ENCODE measurements at places on chromosomes 6 and 20. TPM values are rescaled to one million over a fixed set of nuclear protein-coding genes. Genes with fewer than 3 reads are reported as not detected.
A peak's percentile ranks its signal among the peaks of the same experiment; 100 is the strongest.

GRCh38 chr6:53794137-53794719 lies 577 bp upstream of the LRRC1 start:
- peak; percentile 87 for DNase-seq

DNA sequence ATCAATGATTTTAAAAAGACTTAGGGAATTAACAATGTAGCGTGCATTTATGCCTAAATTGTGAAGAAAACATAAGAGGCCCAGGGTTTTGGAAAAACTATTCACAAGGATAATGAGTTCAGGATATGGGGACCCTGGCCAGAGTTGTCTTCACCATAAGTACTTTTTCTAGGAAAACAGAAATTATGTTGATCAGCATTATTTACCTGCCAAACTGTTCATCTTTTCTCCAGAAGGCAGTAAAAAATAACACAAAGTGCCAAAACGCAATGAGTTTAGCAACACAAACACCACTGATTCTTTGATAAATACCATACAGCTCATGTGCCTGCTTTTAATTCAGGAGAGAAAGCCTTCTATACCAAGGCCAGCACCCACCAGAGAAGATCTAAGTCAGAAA lies 43.1 kb downstream of the SNAP25 start:
- DNase-seq = no peak

The NFATC2 gene
- total RNA-seq = 4.3 TPM

DNA sequence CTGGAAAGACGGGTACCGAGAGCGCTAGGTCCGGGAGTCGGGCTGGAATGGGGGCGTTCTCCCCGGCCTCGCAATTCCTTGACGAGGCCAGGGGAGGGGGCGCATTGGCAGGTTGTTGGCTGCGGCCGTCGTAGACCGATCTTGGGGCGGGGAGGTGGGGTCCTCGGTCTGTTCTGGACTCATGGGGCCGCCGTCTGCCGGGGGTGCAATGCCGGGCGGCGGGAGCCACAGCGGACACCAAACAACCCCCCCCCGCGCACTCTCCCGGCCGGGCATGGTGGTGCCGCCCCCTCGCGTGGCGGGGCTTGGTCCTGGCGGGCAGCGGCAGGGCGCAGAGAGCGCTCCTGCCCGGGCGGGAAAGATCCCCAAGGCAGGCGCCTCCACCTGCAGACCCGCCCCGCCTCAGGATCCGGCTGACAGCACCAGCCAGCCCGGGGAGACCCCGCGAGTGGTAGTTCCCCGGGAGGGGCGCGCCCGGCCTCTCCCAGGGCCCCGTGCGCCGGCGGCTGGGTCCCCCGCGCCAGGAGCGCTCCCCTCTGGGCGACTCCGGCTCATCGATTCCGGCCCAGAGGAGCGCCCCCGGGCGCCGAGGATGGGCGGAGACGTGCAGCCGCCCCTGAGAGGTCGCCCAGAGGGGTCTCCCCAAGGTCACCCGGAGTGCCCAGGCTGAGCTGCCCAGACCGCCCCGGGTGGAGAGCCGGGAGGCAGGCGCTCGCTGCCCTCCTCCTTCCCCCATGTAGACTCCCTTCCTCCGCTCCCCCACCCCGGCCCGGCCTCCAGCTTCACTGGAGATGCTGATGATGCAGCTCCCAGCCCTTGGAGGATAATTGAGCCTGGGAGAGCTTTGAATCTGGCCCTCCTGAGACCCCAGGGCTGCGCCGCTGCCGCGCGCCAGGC lies 709 bp downstream of the PPP1R16B start:
- DNase-seq = no peak
